ENCODE measurements at places on chromosomes 7 and 10. TPM values are rescaled to one million over a fixed set of nuclear protein-coding genes. Genes with fewer than 3 reads are reported as not detected.

- no peak overlapping the region for H3K27ac ChIP-seq
- H3K27me3 ChIP-seq: no peaks in the 10 kb centered on the region
- DNase-seq: no peak
- H3K36me3 ChIP-seq: no peaks in the 10 kb centered on the region
- no peak overlapping the region for H3K4me3 ChIP-seq
These were observed 1087.0 kb upstream of the LRRTM3 start for GRCh38 chr10:65838811-65839210.

DNA sequence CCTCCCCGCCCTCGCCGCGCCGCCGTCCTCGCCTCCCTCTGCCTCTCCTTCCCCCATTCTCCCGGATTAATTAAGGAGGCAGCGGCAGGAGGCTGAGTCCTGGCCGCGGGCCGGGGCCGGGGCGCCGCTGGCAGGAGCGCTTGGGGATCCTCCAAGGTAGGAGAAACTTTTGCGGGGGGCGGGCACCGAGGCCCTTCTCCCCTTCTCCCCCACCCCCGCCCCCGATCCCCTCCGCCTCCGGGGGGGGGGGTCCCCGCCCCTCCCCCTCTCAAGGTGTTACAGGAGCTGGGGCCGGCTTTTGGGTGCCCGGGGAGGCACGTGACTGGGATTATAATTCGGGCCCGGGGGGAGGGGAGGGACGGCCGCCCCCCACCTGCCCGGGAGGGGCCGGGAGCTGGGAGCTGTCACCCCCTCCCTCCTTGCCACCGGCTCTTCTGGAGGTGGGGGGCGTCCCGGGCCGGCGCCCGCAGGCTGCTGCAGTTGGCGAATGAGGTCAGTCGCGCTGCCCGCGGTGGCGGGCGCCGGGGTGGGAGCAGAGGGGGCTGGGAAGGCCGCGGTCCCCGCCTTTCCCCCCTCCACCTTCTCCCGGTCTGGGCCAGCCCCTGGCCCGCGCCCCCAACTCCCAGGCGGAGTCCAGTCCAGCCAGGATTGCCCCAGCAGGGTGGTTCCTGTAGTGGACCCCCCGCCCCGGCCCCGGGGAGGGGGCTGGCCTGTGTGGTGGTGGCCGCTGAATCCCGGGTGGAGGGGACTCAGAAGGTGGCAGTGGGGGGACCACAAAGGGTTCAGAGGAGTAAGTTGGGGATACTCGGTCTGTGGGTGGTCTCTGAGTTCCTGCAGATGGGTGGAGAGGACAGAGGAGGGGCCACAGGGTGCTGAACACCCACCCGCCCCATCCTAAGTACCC is 567 bp downstream of the GTF2IRD1 start:
- H3K27me3 ChIP-seq: no peaks in the 10 kb centered on the region
- peak overlapping the region; percentile 65 for H3K4me3 ChIP-seq
- peaks cover 18% of the 10 kb centered on the region for H3K4me1 ChIP-seq
- peak overlapping the region; percentile 84 for H3K27ac ChIP-seq

- no peak overlapping the region for H3K4me3 ChIP-seq
- H3K4me1 ChIP-seq: no peaks in the 10 kb centered on the region
- no peak overlapping the region for H3K27ac ChIP-seq
- H3K36me3 ChIP-seq: no peaks in the 10 kb centered on the region
- H3K27me3 ChIP-seq: no peaks in the 10 kb centered on the region
These were observed 60.3 kb upstream of the TAC1 start for GRCh38 chr7:97671571-97671970.

The ZNF12 gene
- 25.0 TPM for total RNA-seq

The DDC gene
- 3.1 TPM for total RNA-seq

The FANK1 gene
- total RNA-seq: 2.6 TPM

The FAM24A gene
- total RNA-seq: not detected

The CALML3 gene
- not detected for total RNA-seq
